OCI-M1 (cell line): ENCODE measurements at places on chromosomes 2 and 18.

GRCh38 chr2:19899985-19900930 lies 1.5 kb downstream of the TTC32 start:
- peak; percentile 77 for DNase-seq

DNA sequence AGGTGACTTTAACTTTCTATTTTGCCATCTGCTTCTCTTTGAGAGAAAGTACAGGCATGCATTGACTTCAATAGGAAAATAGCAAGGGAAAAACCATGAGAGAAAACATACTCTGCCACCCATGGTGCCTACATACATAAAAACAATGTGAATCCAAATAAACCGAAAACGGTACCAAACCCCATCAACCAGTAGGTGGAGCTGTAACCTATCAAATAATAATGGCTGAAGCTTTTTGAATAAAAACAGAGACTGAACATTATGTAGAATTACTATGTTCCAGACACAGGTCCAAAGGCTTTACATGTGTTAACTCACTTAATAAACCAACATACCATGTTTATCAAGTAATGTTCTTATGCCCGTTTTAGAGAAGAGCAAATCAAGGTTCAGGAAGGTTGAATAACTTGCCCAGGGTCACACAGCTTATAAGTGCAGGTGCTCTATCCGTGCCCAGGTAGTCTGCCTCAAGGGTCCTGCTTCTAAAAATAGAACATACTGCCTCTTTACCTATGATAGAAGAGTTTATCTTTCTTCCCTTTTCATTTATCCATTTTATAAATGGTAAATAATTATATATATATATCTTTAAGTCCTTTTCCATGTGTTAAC lies 293.9 kb upstream of the SYT4 start:
- peak; percentile 84 for DNase-seq

DNA sequence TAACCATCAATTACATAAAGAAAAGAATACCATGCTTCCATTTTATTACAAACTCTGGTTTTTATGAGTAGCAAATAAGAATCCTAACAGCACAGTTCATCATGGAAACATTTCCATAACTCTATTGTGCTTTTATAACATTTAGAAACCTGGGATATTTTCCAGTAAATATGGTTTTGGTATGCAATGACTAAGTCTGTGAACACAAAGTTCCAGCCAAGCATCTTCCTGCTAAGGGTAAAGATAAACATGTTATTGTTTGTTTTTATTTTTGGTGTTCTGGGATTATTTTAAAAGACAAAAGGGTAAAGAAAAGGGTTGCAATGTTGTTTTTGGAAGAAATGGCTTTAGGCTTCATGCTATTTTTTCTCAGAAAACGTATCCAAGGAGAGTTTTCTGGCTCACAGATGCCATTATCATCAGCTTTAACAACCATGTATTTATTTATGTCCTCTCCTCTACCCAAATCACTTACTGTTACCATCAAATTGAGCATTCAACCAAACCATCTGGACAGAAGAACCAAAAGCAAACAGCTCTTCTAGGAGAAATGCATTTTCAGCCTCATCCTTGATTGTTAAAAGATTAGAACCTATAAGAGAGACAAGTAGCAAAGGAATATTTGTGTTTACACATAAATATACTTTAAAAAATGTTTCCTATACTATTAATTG lies 116.0 kb downstream of the PLA2R1 start:
- DNase-seq = no peak

DNA sequence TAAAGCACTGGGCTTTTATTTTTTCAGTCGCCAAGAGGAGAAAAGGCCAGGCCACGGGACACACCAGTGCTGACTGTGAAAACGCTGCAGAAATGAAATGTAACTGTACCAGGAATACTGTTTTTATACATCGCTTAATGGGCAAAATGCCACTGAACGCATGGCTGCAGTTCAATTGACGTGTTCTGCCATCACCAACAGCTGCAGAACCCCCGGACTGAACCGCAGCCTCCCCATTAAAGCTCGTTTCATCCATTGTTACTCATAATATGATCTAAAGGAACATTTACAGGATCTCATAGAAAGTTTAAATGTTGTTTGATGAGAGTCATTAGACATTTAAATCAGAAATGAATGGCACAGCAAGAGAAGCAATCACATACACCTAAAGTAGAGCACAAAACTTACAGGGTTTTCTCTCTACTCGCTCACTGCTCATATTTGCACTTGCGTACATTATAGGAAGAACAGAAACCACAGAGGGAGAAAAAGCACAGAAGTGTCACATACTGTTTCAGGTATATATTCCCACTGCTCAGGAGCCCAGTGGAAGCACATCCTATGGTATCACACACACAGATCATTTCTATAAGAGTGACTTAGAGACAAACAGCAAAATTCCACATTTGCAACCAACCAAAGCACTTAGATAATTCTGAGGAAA lies 35.3 kb downstream of the TCF4 start:
- no peak for DNase-seq

DNA sequence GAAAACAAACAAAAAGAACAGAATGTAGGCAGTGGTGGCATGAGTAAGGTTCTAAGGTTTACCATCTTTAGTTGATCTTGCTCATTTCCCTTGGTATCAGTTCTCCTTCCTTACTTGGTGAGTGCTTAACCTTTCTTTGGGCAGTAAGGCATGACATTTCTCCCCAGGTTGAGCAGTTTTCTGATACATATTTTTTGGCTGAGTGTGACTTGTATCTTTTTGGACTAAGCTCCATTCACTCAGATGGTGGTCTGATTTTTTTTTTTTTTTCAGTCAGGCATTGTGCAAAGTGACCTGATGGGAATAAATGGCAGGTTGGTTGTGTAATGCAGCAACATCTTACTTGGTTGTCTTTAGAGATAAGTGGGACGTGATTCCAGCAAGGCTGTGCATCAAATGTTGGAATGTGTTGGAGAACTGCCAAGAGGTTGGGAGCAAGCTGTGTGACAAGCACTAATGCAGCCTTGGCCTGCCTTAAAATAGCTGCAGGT lies 15.1 kb downstream of the SPTBN1 start:
- DNase-seq = no peak

- DNase-seq = no peak
These were observed 49.6 kb downstream of the FARSB start for GRCh38 chr2:222606306-222606705.

DNA sequence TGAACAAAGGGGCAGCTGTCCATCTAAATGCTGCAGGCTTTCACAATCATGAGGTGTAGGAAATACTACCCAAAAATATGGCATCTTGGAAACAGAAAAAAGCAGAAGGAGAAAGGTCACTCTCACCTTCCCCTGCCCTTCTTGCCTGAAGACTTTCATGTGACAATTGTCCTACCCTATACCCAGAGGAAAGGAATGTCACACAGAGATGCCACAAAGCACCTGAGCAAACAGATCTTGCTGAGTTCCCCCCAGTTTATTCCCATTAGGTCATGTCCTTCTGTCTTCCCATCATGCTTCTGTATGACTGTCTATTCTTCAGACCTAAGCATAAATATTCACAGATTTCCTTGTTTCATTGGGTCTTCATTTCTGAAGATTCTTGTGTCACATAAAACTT lies 116.6 kb upstream of the MSH6 start:
- DNase-seq = no peak

DNA sequence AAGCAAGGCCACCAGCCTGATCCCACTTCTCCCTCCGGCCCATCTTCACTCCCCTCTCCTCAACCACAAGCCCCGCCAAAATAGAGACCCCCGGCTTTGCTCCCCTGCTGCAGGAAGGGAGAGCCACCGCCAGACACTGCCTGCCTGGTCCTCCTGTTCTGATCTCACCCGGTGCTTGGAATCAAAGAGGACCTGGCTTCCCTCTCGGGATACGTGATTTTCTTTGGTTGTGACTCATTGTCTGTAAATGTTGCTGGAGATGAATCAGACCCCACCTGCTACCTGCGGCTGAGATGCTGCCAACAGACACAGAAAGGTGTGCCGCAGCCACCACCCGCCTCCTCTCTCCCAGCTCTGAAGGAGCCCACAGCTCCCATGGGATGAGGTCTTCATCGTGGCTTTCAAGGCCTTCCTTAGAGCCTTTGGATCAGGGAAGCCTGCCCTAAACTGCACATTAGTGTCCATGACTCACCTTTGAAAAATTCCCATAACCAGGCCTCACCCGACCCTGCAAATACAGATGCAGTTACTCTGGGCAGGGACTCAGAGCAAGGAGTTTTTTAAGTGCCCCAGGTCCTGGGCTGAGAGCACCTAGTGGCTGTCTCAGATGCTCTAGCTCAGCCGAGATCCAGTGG lies 79.4 kb upstream of the ZNF532 start:
- DNase-seq = no peak

- DNase-seq = no peak
These were observed 32.7 kb downstream of the NLRC4 start for GRCh38 chr2:32231959-32232358.

DNA sequence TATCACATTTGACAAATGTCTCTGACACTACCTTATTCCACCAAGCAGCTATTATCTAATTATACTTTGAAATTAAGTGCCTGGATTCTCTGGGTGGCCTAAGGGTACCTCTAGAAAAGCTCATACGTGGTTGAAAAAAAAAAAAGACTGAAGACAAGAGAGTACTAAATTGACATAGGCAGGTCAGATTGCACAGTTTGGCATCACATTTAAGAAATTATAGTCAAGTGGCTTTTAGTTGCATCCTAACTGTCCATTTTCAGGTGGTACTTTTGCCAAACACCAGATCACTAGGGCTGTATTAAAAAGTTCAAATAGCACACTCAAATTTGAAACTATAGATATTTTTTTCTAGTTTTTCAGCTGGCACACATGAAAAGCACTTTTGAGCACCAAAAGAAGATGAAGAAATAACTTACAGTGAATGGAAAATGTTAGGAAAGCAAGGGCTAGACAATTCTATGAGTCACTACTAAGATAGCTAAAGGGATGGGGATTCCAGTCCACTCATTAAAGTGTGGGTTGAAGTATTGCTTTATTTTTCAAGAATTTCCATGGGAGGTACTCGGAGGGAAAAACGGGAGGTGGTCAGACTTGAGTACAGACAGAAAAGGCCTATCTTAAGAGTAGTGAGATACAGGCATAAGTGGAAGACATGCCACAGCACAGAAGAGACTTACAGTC lies 106.5 kb upstream of the COL5A2 start:
- no peak for DNase-seq

DNA sequence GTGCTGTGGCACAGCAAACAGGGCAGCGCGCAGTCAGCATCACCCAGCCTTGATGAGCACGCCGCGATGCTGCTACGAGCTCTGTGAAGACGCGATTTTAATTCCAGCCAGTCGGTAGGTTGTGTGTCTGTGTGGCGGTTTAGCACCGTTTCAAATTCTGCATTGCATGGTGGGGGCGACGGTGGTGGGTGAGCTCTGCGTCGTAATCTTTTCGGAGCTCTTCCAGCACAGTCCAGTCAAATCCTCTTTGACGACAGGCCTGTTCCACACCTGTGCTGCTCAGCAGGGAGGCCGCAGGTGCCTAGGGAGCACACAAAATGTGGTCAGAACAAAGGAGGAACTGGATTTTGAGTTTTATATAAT lies 8.6 kb downstream of the ALLC start:
- DNase-seq = no peak

DNA sequence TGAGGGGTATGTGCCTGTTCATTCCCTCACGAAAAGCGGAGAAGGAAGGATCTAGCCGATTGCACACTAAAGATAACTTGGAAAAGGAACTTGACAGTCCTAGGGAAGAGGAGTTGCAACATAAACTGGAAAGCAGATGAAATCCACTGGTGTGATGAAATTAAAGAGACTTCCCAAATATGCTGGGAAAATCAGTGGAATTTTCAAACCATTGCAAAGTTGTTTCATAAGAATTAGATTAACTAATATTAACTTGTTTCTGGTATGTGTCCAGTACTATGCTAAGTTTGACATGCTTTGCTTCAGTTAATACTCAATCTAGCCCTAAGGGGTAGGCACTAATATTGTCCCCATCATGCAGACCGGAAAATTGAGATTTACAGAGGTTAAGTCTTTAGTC lies 222.7 kb downstream of the IKZF2 start:
- no peak for DNase-seq
